EH (cell line): ENCODE measurements at places on chromosomes 1 and 21.

DNA sequence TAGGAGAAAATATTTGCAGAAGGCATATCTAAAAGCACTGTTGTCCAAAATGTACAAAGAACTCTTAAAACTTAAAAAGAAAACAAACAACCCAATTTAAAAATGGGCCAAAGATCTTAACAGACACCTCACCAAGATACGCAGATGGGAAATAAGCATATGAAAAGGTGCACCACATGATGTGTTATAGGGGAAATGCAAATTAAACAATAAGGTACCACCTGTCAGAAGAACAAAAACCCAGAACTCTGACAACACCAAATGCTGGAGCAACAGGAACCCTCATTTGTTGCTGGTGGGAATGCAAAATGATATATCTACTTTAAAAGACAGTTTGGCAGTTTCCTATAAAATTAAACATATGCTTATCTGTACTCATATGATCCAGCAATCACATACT is 18.1 kb downstream of the SLC2A5 start:
- DNase-seq = no peak

DNA sequence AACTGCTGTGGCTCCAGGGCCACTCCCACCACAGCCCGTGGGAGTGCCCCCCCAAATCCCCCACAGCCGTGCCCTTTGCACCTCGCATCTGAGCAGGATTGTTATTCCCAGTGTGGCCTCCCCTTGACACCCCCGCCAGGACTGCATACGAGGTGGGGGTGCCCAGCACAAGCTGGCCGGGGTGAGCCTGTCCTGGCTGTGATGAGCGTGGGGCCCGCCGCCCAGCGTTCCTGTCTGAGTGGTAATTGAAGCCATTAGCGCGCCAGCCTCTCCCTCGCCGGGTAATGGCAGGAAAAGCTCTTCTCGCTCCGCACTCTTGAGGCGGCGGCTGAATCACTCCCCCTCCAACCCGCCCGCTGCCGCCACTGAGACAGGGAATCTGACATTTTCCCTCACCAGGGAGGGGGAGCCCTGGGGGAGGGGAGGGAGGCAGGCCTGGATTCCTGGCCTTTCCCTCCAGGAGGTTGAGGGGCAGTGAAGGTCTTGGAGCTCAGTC is 27.7 kb downstream of the PTPRF start:
- DNase-seq = peak; percentile 82

DNA sequence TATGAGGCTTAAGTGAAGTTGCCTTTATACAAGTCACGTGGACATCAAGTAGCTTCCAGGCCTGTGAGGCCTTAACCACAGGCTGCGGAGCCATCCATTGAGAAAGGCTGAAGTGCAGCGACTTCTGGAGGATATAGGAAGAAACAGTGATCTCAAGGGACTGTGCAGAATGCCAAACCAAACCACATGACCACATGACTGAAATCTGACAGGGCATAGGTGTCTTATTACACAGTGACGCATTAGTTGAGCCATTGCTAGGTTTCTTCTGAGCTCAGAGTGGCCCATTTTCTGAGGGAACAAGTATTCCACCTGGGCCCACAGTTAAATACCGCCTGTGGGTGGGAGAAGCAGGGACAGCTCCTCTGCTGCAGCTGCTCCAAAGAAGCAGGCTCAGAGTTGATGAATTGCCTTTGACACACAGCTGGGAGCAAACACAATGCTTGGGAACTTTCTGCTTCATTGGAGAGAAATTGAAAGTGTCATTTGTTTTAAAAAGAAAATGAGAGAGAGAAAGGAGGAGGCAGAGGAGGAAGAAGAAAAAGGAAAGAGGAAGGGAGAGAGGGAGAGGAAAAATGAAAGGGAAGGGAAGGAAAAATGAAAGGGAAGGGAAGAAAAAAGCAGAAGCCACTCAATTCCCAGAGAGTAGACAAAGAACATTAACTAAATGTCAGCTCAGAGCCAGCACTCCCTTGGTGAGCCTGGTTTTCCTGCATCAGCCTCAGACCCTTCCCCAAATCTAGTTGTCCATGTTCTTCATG is 94.4 kb downstream of the COLGALT2 start:
- peak; percentile 71 for DNase-seq

DNA sequence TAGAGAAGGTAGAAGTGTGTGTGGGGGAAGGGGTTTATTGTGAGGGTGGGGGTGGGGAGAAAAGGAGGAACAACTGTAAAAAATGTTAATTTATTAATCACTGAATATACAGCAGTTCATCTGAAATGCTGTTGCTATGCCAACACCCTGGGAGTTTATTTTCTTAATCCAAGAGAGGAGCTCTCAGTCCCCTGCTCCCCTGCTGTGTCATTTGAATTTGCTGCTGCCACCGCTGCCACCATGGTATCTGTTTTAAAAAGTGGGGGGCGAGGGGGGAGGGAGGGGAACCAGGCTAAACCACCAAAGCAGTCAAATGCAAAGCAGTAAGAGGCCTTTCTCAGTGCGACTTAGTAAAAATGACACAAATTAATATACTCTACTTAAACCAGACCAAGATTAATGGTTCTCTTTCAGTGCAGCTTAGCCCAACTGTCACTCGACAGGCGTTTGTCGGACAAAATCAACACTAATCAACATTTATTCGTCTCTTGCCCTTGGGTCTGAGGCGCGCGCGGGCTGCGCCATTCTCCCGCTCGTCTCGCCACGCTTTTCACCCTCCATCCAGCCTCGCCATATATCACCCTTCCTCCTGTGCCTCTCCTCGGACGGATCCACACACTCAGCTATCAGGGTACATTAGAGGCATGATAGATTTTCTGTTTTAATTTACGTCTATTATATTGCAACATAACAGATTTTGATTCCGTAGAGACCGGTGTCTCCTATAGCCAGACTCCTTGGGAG is 76.2 kb downstream of the PBX1 start:
- DNase-seq = no peak

GRCh38 chr1:6775261-6776043 is 9.8 kb upstream of the CAMTA1 start:
- no peak for DNase-seq

DNA sequence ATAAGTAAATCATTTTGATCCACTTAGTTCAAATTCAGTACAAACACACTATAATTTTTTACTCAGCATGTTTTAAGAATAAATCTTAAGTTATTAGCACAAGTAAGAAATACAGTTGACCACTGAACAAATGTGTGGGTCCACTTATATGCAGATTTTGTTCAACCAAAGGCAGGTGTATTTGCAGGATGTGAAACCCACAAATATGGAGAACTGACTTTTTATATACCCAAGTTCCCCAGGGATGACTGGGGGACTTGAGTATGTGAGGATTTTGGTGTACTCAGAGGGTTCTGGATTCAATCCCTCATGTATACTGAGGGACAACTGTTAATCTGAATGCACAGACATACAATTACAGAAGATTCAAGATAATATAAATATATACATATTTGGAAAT is 25.7 kb upstream of the ERICH3 start:
- DNase-seq = no peak

GRCh38 chr1:154628121-154628405 is 20.1 kb upstream of the ADAR start:
- DNase-seq = no peak

DNA sequence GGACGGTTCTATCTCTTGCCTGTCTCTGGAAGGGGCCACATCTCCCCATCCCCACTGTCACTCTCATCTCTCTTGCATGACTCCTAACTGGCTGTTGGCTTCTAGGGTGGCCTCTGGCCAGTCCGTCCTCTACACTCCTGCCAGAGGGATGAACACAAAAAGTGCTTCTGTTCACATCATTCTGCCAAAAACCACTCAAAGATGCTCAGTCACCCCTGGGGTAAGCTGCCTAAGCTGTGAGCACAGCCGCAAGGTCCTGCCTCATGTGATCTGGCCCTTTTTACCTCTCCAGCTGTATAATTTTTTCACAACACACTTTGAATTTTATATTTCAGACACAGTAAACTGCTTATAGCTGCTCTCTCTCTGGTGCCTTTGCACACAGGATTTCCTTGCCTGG is 97.6 kb upstream of the CD34 start:
- no peak for DNase-seq

DNA sequence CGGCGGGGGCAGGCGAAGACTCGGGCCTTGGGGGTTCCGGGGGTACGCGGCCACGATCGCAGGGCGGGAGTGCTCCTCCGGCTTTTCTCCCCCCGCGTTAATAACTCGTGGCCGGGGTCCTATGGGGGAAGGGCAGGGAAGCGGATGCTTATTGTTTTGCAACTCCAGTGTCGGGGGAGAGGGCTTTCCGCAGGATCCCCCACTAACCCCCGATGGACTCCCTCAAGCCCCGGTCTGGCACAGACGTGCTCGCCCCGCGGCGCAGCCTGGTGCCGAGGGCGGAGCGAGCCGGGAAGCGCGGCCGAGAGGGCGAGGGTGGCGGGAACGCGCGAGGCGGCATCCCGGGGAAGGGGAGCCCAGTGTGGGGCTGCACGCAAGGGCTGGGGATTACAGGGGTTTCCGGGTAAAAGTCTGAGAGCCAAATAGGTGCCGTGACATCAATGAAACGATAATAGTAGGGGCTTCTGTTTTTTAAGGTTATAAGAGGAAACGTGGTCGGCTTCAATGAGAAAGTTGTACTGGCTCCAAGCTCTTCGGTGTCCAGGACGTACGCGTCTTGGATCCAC is 772 bp downstream of the UCK2 start:
- DNase-seq = peak; percentile 41

- peak; percentile 20 for DNase-seq
These were observed 55.3 kb downstream of the SEC16B start for GRCh38 chr1:177914603-177915002.

DNA sequence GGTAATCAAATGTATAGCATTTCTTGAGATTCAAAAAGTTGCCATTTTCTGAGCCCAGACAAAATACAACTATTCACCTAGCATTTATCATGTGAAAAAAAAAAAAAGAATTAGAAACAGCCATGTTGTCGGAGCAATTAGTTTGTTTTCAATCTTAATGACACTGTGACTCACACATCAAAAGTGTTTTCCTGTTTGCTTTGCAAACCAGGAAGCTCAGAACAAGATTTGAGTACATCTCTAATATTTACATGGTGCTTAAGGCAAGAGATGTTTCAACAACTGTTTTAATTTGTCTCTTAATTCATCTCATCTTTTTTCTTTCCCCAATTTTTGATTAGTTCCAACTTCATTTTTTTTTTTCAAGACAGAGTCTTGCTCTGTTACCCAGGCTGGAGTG is 62.5 kb upstream of the CAPZB start:
- no peak for DNase-seq

DNA sequence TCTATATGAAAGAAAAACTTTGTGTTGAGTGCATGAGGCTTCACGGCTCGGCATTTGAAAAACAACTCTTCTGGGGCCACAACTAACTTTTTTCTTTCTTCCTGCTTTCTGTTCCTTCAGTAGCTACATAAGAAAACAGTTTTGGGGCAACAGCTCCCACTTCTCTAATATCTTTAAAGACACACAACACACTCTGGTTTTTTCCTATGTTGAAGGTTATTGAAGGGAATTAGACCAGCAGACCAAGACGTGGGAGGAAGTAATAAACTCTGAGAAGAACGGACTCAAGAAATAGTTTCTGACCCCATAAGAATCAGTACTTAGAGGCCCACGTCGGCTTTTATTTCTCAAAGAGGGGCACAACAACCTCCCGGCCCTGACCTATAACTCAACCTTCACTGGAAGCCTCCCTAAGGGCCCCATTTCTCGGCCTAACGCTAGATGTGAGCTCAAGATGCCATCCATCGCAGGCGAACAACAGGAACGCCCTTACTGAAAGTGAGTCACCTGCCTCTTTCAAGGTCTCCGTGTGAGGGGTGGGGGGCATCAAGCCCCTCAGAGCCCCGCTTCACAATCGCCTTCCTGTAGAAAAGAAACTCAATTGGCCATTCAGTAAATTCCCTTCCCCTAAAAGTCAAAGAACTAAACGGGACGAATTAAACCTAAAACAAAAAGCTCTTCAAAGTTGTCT is 844 bp downstream of the ZMYM6 start:
- DNase-seq = peak; percentile 57

- DNase-seq = peak; percentile 51
These were observed at the start of gene ECE1 for GRCh38 chr1:21289700-21290545. TSS of gene ECE1 (minus strand) at chr1:21290463. CDS start at chr1:21290414, 49 bp downstream.

GRCh38 chr1:2474933-2475371 is 1.1 kb upstream of the PLCH2 start:
- DNase-seq = no peak

DNA sequence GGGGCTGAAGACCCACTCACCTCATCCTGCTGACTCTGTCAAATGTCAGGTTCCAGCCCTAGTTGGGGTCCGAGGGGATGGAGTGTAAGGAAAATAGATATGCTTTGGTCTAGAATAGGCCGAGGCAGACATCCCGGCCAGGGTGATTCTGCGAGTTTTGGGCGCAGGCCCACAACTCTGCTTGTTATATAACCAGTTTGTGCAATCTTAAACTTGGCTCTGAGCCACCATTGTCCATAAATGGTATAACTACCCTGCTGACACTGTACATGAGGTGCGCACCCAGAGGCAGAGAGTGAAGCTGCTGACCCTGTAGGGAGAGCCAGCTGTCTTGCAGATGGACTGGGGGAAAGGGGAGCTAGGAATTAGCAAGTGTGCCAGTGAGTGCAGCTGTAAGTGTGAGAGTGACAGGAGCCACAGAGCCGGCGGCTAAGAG is 1388.8 kb downstream of the AMY1C start:
- DNase-seq = no peak

DNA sequence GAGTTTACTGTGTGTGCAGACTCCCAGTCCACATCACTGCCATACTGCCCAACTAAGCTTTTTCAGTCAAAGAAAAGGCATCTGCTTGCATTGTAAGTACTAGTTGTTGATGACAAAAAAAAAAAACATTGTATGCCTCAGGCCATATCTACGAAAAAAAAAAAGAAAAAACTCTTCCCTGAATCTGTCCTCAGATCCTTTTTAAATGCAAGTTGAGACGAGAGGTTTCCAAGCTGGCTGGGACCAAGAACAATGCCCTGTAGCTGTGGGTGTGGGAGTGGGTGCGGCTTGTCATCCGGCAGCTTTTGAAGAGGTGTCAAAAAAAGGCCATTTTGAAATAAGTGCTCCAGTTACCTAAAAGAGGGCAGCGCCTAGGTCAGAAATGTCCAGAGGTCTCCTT is 29.2 kb upstream of the HHAT start:
- DNase-seq = peak; percentile 37

GRCh38 chr1:153352523-153352922 is 3.9 kb upstream of the PGLYRP4 start:
- peak; percentile 71 for DNase-seq

DNA sequence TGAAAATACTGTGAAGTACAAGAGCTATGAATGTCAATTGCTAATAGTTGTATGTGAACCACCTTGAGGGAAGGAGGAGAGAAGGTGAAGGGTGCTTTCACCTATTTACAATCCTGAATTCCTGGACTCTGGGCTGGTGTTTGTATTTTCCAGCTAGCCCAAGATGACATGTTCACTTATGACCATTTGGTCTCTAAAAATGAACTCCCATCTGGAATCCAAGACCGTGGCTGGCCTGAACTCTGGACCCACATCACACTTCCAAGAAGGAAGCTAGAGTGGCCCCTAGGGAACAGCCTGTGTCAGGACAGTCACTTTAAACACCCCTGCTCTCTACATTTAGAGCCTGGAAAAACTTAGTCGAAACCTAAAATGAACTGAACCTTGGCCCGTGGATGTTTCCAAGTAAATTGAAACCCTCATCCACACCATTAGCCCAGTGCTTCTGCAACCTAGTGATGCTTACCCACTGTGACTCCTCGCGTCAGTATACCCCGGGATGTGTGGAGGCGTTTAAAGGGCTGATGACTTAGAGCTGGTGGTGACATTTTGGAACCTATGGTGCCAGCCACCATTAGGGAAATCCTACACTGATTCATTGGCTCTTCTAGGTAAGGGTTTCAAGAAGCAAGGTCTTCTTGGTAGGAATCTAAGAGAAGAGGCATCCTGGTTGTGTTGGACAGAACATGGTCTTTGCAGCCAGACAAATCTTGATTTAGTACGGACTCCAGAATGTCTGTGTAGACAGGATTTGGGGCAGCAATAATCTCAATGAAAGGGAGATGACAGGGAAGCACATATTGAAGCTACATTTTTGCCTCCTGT is 171.5 kb upstream of the IRF2BP2 start:
- DNase-seq = peak; percentile 30
